ENCODE measurements at places on chromosomes 16 and 17. TPM values are rescaled to one million over a fixed set of nuclear protein-coding genes. Genes with fewer than 3 reads are reported as not detected.
A peak's percentile ranks its signal among the peaks of the same experiment; 100 is the strongest.

TPSG1 gene
- not detected for total RNA-seq

PLCG2 gene
- total RNA-seq: 0.94 TPM

HIGD1B gene
- not detected for total RNA-seq

AIPL1 gene
- not detected for total RNA-seq

DNA sequence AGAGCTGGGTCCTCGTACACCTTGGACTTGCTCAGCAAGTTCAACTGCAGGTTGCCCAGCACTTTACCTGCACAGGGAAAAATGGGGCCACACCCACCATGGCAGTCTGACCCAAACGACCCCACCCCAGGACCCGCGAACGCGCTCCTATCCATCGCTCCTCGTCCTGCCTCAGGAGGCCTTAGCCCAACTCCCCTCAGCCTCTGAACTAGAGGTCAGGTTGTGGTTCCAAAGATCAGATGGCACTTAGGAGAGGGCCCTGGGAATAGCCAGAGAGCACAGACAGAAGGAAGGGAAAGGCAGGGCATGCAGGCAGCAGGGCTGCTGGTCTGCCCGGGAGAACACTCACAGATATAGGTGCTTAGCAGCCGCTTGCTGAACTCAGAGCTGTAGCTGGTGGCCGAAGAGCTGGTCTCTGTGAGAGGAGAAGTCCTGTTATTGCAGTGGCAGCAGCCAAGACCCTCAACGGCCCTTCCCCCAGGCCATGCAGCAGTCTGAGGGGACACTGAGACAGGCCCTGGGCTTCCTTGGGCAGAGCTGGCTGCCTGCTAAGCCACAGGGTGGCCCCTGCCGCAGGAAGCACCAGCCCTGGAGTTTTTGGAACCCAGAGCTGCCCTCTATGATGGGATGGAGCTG, 6.9 kb downstream of the ZACN start:
- H3K27me3 ChIP-seq: peaks cover 5% of the 10 kb centered on the region
- no peak overlapping the region for H3K27ac ChIP-seq
- DNase-seq: peak; percentile 68
- H3K36me3 ChIP-seq: peaks cover 36% of the 10 kb centered on the region
- H3K4me3 ChIP-seq: no peak overlapping the region

TMEM114 gene
- not detected for total RNA-seq

GRCh38 chr16:81623365-81624102, 155.6 kb upstream of the PLCG2 start:
- no peak overlapping the region for H3K27ac ChIP-seq
- no peak overlapping the region for H3K4me3 ChIP-seq
- DNase-seq: no peak
- no peaks in the 10 kb centered on the region for H3K27me3 ChIP-seq
- peaks cover 26% of the 10 kb centered on the region for H3K4me1 ChIP-seq

GRCh38 chr17:50064253-50065001, 8.5 kb downstream of the ITGA3 start:
- H3K4me3 ChIP-seq: peak overlapping the region; percentile 3
- H3K27me3 ChIP-seq: no peaks in the 10 kb centered on the region
- peak overlapping the region; percentile 98 for H3K27ac ChIP-seq
- peak; percentile 94 for DNase-seq

GLOD4 gene
- total RNA-seq: 54.0 TPM

GRCh38 chr16:87780385-87780989, 14.7 kb upstream of the KLHDC4 start:
- DNase-seq: no peak
- no peaks in the 10 kb centered on the region for H3K36me3 ChIP-seq
- no peaks in the 10 kb centered on the region for H3K27me3 ChIP-seq
- peaks cover 48% of the 10 kb centered on the region for H3K4me1 ChIP-seq

CRISPLD2 gene
- total RNA-seq: 1.7 TPM

DNA sequence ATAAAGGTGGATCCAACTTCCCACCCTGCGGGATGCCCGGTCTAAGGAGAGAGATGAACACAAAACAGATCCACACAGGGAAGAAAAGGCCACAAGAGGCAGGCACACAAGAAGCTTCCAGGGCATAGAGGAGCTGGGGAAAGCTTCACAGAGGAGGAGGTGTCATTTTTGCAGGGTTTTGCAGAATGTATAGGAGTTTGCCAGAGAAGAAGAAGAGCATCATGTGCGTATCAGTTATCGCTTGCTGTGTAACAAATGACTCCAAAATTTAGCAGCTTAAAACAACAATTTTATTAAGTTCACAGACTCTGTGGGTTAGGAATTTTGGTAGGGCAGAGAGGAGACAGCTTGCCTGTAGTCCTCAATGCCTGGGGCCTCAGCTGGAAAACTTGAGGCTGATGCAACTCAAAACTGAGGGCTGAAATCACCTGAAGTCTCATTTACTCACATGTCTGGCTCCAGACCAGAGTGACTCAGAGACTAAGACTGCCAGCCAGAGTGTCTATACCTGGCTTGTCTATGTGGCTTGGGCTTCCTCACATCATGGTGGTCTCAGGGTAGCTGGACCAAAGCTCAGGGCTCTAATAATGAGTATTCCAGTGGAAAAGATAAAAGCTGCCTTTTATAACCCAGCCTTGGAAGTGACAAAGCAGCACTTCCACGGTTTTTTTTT, 33.9 kb upstream of the ZNF423 start:
- no peaks in the 10 kb centered on the region for H3K4me1 ChIP-seq
- H3K36me3 ChIP-seq: peaks cover 3% of the 10 kb centered on the region
- peaks cover 20% of the 10 kb centered on the region for H3K27me3 ChIP-seq
- peak overlapping the region; percentile 29 for H3K27ac ChIP-seq
- no peak overlapping the region for H3K4me3 ChIP-seq

KIF19 gene
- not detected for total RNA-seq

DHRS7C gene
- total RNA-seq: 0.62 TPM

DNA sequence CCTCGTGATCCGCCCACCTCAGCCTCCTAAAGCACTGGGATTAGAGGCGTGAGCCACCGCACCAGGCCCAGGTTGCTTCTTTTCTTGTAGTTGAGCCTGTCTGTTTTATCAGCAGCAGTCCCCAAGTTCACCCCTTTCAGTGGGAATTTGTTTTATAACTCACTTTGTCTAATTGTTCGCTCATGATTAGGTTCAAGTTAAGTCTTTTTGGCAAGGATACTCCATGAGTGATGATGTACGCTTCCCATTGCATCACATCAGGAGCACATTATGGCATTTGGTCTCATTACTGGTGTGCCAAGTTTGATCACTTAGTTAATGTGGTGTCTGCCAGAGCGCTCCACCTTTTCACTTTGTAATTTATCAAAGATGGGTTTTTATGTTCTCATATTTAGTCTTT, 14.4 kb upstream of the GJD3 start:
- H3K36me3 ChIP-seq: no peaks in the 10 kb centered on the region
- H3K4me3 ChIP-seq: no peak overlapping the region
- H3K4me1 ChIP-seq: no peaks in the 10 kb centered on the region
- H3K27ac ChIP-seq: no peak overlapping the region
- no peak for DNase-seq
- H3K27me3 ChIP-seq: no peaks in the 10 kb centered on the region

DNA sequence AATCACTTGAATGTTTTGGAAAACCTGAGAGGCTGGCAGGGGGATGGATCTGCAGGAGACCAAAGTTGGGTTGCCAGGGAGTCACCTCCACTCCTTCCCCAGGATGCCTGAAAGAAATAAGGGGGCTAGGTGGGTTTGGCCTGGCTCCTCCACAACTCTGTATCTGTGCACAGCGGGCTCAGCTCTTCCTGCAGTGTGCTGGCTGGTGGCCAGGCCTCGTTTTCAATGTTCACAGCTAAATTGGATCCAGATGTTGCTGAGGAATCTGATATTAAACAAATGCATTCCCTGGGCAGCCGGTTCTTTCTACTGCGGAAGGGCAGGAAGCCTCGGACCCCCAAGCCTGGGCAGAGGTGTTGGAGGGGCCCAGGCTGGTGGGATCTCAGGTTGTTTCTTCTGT, 106.2 kb downstream of the N4BP1 start:
- no peak overlapping the region for H3K4me3 ChIP-seq
- H3K27me3 ChIP-seq: no peaks in the 10 kb centered on the region
- DNase-seq: no peak
- H3K36me3 ChIP-seq: peaks cover 3% of the 10 kb centered on the region

- H3K27ac ChIP-seq: no peak overlapping the region
- DNase-seq: peak; percentile 59
- no peaks in the 10 kb centered on the region for H3K36me3 ChIP-seq
- H3K4me3 ChIP-seq: no peak overlapping the region
- no peaks in the 10 kb centered on the region for H3K4me1 ChIP-seq
Measured at GRCh38 chr17:27669850-27670249, 38.9 kb downstream of the LGALS9 start.

CCDC40 gene
- 5.8 TPM for total RNA-seq

DNA sequence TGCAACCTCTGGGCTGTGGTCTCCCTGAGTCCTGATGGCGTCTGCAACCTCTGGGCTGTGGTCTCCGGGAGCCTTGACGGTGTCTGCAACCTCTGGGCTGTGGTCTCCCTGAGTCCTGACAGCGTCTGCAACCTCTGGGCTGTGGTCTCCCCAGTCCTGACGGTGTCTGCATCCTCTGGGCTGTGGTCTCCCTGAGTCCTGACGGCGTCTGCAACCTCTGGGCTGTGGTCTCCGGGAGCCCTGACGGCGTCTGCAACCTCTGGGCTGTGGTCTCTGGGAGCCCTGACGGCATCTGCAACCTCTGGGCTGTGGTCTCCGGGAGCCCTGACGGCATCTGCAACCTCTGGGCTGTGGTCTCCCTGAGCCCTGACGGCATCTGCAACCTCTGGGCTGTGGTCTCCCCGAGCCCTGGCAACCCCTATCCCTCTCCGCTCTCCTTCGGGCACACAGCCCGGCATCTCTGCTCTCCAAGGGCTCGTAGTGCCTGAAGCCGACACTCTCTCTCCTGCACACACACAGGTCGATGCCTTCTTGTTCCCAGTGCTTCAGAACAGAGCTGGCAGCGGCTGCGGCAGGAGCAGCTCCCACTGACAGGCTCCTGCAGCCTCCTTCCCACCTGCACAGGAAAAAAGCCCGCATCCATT, 45.6 kb downstream of the METRNL start:
- no peak overlapping the region for H3K4me3 ChIP-seq
- H3K4me1 ChIP-seq: peaks cover 7% of the 10 kb centered on the region
- no peak overlapping the region for H3K27ac ChIP-seq
- peaks cover 41% of the 10 kb centered on the region for H3K27me3 ChIP-seq
- no peaks in the 10 kb centered on the region for H3K36me3 ChIP-seq

DNA sequence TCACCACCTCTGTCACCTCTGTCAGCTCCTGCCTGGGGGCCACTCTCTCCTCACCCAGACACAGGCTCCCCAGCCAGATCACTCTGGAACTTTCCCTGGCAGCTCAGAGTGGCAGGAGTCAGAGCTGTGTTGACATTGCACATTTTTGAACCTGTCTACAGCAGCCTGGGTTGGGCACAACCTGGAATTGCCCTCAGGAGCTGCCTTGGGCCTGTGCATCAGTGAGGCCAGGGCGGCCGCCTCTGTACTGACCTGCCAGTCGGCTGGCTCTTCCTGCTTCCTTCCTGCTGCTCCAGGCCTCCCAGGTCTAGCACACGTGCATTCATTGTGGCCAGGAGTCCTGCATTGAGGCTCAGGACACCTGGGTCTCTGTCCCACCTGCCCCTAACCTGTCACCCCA, 14.2 kb upstream of the TMEM11 start:
- H3K27me3 ChIP-seq: no peaks in the 10 kb centered on the region
- no peaks in the 10 kb centered on the region for H3K4me1 ChIP-seq
- H3K27ac ChIP-seq: no peak overlapping the region

TBC1D3I gene
- 0.60 TPM for total RNA-seq

GRCh38 chr17:82846061-82846691, 6.4 kb upstream of the ZNF750 start:
- H3K27me3 ChIP-seq: no peaks in the 10 kb centered on the region
- peak overlapping the region; percentile 74 for H3K4me3 ChIP-seq
- H3K27ac ChIP-seq: no peak overlapping the region

DNA sequence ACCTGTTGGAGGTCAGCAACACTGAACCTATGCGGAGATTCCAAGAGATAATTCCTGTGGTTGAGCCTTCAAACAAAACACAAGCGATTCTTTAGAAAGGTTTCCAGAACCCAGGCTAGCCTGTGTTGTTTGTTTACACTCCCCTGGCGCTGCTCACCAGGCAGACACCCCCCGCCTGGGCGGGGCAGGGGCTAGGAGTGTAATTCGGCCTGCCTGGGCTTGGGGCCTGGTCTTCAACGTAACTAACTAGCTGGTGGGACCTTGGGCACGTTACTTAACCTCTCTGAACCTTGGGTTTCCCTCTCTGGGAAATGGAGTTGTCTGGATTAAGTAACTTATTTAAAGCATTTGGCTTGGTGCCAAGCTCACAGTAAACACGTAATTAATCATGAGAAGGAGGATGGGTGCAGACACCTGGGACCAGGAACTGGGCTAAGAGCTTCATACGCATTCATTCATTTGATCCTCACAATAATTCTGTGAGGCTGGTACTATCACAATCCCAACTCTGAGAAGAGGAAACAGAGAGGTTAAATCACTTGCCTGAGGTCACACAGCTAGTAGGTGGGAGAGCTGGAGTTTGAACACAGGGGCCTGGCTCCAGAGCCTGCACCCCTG, 7.6 kb upstream of the ARHGAP27 start:
- no peak for DNase-seq
- no peak overlapping the region for H3K4me3 ChIP-seq
- no peak overlapping the region for H3K27ac ChIP-seq
- H3K27me3 ChIP-seq: no peaks in the 10 kb centered on the region

GRCh38 chr17:14792746-14793145, 472.4 kb downstream of the PMP22 start:
- no peaks in the 10 kb centered on the region for H3K36me3 ChIP-seq
- no peaks in the 10 kb centered on the region for H3K27me3 ChIP-seq
- peaks cover 31% of the 10 kb centered on the region for H3K4me1 ChIP-seq
- DNase-seq: no peak
- H3K4me3 ChIP-seq: no peak overlapping the region

DNA sequence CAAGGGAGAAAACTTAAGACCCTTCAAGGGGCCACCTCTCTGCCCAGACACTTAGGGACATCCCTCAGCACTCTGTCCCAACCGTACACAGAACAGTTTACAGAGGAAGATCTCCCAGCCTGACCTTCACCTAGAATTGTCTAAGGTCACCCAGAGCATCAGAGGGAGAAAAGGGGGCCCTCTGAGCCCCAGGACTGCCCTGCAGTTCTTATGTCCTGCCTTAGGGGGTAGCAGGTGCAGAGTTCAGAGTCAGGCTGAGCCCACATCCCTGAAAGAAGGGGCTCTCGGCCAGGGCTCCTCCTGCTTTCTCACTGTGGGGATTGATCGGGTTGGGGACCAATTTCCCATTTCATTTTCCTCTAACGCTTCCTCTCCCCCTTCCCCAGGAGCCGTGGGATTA, 15.4 kb downstream of the CA4 start:
- H3K4me1 ChIP-seq: peaks cover 3% of the 10 kb centered on the region
- DNase-seq: no peak
- no peak overlapping the region for H3K27ac ChIP-seq
- H3K4me3 ChIP-seq: no peak overlapping the region
- no peaks in the 10 kb centered on the region for H3K36me3 ChIP-seq

GRCh38 chr16:28532940-28533647, 5.7 kb downstream of the NUPR1 start:
- H3K4me1 ChIP-seq: peaks cover 40% of the 10 kb centered on the region
- no peak overlapping the region for H3K4me3 ChIP-seq
- H3K27me3 ChIP-seq: no peaks in the 10 kb centered on the region
- H3K36me3 ChIP-seq: peaks cover 24% of the 10 kb centered on the region
- H3K27ac ChIP-seq: peak overlapping the region; percentile 54

GRCh38 chr17:58273453-58274104, 7.2 kb downstream of the MPO start:
- peaks cover 30% of the 10 kb centered on the region for H3K27me3 ChIP-seq
- H3K36me3 ChIP-seq: no peaks in the 10 kb centered on the region
- no peak overlapping the region for H3K4me3 ChIP-seq
- no peaks in the 10 kb centered on the region for H3K4me1 ChIP-seq
- peak; percentile 81 for DNase-seq

RNF222 gene
- total RNA-seq: not detected
